ENCODE measurements at places on chromosomes 7 and 10.

- no peak for DNase-seq
These were observed 14.6 kb downstream of the C10orf71 start for GRCh38 chr10:49313501-49314070.

GRCh38 chr7:42099470-42100155 is 137.4 kb downstream of the GLI3 start:
- no peak for DNase-seq

DNA sequence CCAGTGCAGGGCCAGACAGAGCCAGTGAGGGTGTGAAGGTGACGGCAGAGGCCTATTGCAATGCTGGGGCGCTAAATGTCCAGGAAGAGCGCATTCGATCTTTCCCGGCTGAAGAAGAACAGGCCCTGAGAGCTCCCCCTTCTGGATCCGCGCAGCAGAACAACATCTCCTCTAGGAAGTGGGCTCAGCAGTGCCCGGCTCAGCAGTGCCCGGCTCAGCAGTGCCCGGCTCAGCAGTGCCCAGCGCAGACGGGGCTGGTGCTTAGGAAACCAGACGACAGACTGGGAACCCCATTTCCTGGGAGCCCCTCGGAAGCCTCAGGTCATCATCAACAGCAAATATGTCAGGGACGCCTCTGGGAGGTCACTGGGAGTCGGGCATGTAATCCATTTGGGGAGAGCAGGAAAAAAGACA is 4.7 kb upstream of the NOS3 start:
- peak; percentile 83 for DNase-seq

DNA sequence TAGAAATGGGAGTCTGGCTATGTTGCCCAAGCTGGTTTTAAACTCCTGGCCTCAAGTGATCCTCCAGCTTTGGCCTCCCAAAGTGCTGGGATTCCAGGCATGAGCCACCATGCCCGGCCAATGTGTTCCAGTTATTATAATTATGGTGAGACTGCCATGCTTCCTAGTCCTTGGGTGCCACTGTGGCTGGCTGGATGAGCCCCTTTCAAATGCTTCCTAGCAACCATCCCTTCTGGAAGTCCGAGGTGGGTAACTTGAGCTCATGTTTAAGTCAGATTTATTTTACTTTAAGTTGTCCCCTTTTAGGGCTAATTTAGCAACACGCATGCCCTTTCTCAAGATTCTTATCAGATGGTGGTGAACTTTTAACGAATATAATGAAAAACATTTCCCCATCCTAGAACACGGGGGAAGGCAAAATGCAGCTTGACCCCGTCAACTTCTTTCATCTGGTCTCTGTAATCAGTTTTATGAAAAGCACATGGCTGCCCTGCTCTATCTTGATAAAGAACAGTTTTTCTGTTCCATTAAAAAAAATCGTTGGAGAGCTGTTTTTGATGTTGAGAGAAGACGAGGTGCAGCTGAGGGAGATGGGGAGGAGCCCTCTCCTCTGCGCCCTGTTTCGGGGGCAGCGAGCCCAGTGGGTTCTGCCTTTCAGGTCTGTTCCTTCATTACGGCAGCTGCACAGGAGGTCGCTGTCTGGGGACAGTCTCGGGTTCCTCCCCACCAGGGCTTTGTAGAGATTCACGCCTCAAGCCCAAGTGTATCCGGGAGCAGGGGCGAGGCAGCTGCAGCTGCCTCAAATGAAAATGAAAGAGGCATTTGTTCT is 61.0 kb upstream of the MKI67 start:
- DNase-seq = no peak

- no peak for DNase-seq
These were observed 7.8 kb downstream of the CHST3 start for GRCh38 chr10:71971769-71972555.

GRCh38 chr7:66119245-66119850 is 4.7 kb downstream of the CRCP start:
- DNase-seq = no peak

DNA sequence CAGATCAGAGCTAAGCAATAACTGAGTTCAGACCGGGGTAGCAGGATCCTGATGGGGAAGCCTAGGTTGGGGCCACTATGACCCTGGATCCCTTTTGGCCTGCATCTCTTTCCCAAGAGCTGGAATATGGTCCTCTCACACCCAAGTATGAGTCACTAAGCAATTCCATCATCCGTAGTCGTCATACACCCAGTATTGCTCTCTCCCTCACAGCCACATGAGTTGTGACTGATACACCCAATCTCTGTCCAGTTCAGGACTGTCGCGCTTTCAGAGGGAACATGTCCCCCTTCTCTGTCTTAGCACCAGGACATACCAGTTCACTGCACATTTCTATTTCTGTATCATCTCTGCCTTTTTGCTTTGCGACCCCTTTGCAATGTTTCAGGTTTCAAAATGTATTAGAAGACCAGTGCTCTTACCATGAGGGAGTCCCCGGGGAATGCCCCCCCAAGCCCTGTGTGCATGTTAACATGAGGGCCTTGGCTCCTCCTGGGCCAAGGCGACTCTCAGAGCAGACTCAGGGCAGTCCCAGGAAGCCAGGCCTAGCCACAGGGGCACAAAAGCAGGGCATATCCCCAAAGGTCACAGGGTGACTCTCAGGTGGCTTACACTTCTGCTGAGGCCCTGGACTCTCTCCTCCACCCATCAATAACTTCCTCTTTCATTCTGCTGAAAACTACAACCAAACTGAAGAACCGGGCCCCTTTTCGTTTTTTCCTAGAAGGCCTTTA is 75.3 kb upstream of the SAMD8 start:
- DNase-seq = no peak

DNA sequence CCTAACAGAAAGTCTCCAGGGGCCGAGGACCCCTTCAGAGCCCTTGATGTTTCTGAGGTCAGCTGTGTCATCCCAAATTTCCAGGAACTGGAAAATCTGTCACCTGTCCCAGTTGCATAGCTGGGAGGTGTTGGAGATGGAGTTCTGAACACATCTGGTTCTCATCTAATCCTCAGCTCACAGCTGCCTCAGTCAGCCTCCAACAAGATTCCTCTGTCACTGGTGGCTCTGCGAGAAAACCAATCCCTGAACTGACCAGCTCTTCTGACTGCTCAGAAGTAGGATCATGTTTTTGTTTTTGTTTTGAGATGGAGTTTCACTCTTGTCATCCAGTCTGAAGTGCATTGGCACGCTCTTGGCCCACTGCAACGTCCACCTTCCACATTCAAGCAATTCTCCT is 37.6 kb upstream of the MYL10 start:
- DNase-seq = no peak

- no peak for DNase-seq
These were observed 2.3 kb downstream of the UNCX start for GRCh38 chr7:1234881-1235500.

- DNase-seq = no peak
These were observed 38.0 kb downstream of the ZNRF2 start for GRCh38 chr7:30322271-30323005.

GRCh38 chr7:50731703-50732582 is 50.8 kb downstream of the GRB10 start:
- no peak for DNase-seq

DNA sequence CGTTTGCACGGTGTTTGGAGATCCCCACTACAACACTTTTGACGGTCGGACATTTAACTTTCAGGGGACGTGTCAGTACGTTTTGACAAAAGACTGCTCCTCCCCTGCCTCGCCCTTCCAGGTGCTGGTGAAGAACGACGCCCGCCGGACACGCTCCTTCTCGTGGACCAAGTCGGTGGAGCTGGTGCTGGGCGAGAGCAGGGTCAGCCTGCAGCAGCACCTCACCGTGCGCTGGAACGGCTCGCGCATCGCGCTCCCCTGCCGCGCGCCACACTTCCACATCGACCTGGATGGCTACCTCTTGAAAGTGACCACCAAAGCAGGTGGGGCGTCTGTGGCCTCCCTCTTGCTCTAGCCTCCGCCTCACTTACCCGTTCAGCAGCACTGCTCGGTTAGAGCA is 173.5 kb downstream of the BMPER start:
- DNase-seq = no peak

DNA sequence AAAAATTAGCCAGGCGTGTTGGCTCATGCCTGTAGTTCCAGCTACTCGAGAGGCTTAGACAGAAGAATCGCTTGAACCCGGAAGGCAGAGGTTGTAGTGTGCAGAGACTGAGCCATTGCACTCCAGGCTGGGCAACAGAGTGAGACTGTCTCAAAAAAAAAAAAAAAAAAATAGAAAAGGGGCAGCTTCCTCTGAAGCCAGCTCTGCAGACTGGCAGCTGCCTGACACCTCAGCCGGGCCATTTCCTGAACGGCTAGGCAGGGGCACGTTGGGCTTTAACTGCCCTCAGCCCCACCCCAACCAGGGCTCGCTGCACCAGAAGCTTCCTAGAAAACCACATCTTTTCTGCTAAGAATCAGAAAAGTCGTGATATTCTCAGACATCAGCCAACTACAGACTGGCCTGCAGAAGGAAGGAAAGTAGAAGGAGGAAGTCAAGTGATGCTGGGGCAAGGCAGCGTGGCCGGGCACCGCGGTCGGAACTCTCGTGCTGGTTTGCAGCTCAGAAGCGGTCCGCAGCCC is 38.0 kb downstream of the PRKAG2 start:
- no peak for DNase-seq

GRCh38 chr10:132533571-132534260 is 3.9 kb upstream of the INPP5A start:
- no peak for DNase-seq

DNA sequence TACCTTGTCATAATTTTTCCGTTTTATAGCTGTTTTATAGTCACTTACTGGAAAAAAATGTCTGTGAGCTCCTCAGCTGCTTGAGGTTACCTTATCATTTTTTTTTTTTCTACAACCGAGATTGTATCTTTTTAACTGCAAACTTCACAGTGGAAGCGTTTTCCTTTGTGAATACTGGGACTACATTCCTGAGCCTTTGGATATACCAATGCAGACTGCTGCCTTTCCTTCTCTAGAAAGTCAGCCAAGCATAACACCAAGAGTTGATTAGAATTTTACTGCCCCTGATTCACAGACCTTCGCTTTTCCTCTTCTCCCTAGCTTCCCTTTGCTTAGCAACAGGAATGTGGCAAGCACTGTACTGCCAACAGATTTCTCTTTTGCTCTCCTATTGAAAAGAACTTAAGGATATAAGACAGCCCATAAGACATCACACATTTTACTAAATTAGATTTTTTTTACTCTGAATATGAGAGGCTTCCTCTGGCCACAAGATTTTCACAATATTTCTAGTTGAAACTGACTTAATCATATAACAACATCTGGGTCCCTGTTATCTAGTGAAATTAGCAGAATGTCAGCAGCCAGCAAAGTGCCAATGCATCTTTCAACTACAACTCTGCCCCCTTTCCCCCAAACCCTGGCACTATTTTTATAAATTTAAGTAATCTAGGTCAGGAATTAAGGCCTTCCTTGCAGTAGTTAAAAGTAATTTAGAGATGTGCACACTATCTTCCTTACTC is 170.6 kb downstream of the PRKG1 start:
- no peak for DNase-seq

DNA sequence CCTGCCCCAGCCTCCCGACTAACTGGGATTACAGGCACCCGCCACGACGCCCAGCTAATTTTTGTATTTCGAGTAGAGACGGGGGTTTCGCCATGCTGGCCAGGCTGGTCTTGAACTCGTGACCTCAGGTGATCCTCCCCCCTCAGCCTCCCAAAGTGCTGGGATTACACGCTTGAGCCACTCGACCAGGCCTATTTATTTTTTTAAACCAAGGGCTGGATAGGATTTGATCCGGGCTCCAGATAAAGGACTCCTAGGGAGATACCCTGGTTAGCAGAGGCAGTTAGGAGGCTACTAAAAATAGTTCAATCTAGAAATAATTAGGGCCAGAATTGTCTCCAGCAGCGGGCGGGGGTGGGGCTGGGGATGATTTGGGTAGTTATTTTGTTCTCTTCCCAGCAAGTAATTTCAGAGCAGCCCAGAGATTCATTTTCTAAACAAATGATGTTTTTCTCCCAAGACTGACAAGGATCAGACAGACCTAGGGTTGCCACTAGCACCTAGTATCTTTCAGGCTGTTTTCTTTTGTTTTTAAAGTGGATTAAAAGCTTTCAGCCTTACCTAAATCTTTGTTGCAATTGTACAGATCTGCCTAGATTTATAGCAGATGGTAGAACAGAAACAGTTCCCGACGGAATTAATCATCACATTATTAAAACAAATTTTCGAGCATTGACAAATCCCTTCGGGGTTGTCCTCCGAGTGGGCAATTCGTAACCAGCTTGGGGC is 859 bp upstream of the SMC3 start:
- no peak for DNase-seq

DNA sequence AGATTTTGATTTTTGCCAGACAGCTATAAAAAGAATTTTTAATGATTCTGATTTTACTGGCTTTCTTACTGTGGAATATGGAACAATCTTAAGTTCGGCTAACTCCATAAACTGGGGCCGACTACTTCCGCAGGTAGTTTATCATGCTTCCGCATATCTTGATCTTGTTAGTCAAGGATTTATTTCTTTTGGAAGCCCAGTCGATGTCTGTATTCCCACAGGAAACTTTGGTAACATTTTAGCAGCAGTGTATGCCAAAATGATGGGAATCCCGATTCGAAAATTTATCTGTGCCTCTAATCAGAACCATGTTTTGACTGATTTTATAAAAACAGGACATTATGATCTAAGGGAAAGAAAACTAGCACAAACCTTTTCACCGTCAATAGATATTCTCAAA is 8.1 kb downstream of the THNSL1 start:
- DNase-seq = no peak

GRCh38 chr7:72234086-72234485 is 178.1 kb downstream of the CALN1 start:
- no peak for DNase-seq

GRCh38 chr10:21363731-21364104 is 161.8 kb downstream of the SKIDA1 start:
- DNase-seq = no peak

DNA sequence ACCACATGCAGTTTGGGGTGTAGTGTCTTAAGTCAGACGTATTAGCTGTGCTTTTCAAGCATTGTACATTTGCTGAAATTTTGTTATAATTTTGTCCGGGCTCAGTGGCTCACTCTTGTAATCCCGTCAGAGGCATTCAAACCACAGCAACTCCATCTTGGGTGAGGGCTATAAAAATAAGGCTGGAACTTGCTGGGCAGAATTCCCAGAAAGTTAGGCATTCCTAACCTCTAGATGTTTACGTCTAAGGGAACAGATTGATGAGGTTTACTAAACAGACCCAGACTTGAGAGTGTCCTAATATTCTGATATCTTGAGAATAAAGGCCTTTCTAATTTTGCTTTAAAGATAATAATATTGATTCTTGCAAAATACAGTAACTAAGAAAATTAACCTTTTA is 957.8 kb downstream of the NXPH1 start:
- DNase-seq = no peak

GRCh38 chr7:37255327-37255944 is 193.2 kb downstream of the ELMO1 start:
- DNase-seq = no peak

- no peak for DNase-seq
These were observed 2.0 kb upstream of the C10orf120 start for GRCh38 chr10:122701652-122702051.

Data from NCI-H1092 treated with DMSO at 0.1 percent for 48 hours (cell line).